Femur (tissue), 1 donor: ENCODE measurements at places on chromosomes 7 and 10.

DNA sequence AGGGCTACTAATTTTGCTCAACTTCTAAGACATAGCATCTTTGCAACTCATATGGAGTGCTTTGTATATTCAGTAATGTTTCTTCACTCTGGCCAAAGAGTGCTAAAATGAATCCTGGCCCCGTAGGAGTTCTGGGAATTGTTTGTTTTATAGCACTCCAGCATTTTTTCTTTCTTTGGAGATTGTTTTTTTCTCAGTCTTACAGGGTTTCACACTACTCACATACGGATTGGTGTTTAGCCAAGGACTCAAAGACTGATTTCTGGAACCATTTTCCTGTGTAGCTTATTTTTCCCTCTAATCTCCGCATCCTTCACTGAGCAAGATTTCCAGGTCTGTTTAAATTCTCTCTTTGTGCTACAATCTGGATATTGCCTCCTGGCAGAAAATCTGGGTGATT is 6.4 kb downstream of the TAS2R41 start:
- DNase-seq, result no peak

DNA sequence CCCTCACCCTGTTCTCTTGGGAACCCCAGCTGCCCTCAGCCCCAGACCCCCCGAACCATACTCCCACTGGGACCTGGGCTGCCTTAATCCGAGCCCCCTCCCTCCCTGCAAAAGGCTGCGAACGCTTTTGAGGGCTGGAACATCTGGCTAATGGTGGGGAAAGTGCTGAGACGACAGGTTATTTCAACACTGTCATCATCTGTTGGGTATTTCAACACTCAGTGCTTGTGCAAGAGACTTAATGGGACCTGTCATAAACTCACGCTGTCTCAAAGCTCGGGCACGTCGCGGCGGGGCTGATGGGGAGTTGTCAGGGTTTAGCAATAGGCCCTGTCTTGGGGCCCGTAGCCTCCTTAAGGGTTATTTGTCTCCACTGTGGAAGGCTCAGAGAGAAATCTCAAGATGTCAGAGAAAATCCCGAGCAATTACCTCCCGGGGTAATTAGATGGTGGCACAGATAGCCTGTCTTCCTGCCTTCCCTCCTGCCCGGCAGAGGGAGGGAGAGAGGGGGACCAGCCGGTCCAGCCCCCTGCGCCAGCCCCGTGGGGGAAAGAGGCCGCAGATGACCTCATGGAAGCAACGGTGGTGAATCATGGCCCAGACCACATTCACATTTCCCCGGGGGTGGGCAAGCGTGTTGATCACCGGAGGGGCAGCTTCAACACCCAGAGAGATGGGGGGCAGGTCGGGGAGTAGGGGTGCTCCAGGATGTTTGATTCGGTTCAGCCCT is 88.7 kb upstream of the MYL10 start:
- DNase-seq, result peak; percentile 72

GRCh38 chr7:2150445-2150815 is 82.3 kb downstream of the MAD1L1 start:
- no peak for DNase-seq

DNA sequence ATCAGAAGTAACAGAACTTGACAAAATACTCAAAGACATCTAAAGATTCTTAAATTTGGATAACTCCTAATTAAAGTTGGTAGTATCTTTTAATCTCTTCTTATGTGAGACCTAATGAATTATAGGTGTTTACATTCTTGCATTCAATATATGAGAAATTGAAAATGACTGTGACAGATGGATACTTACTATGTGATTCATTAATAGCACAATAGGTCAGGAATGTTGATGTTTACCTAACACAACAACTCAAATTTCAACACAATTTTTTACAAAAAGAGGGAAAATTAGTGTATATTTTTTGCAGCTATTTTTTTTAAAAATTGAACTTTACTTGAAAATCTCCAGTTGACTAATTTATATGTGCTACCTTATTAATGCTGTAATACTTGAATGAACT is 31.7 kb upstream of the MCU start:
- DNase-seq, result no peak

DNA sequence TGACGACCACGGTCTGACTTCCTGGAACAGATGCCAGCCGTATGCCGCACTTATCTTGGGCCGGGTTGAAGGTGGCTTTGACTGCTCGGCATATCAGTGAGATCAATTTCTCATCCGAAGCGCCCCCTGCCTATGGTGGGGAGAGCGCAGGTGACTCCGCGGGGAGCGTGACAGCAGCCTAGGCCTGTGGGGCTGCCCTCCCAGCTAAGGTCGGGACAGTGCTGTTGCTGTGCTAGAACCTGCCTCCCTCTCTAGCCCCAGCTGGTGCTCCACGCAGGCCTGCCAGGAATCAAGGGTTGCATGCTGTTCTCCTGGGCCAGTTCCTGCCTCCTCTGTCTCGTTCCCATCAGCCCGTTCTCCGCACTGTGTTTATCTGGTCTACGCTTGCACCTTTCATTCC is 49.8 kb downstream of the PODXL start:
- DNase-seq, result no peak

- DNase-seq, result no peak
These were observed 4.4 kb upstream of the SMIM30 start for GRCh38 chr7:113122744-113123143.

GRCh38 chr10:3785251-3785850 is 342 bp upstream of the KLF6 start:
- peak; percentile 100 for DNase-seq

DNA sequence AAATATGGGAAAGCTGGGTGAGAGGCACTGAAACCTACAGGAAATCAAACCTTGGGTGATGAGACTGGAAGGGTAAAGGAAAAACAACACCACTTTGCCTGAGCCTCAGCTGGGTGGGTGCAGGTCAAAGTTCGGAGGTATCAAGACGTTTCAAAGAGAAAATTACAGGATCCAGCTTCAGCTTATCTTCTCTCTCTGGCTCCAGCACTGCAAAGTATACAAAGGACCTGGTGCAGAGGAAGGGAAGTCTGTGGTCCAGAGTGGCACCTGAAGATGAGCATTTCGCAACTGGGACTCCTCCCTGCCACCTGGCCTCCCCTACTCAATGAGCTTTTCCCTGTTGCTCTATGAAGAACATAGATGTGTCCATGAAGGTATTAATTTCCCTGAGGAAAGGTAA is 6.4 kb upstream of the FXYD4 start:
- no peak for DNase-seq

- no peak for DNase-seq
These were observed 72.6 kb upstream of the PDLIM1 start for GRCh38 chr10:95363303-95363912.

- DNase-seq, result no peak
These were observed 78.8 kb downstream of the DNMBP start for GRCh38 chr10:99930731-99931550.

- no peak for DNase-seq
These were observed 49.1 kb downstream of the GRB10 start for GRCh38 chr7:50733552-50733951.

DNA sequence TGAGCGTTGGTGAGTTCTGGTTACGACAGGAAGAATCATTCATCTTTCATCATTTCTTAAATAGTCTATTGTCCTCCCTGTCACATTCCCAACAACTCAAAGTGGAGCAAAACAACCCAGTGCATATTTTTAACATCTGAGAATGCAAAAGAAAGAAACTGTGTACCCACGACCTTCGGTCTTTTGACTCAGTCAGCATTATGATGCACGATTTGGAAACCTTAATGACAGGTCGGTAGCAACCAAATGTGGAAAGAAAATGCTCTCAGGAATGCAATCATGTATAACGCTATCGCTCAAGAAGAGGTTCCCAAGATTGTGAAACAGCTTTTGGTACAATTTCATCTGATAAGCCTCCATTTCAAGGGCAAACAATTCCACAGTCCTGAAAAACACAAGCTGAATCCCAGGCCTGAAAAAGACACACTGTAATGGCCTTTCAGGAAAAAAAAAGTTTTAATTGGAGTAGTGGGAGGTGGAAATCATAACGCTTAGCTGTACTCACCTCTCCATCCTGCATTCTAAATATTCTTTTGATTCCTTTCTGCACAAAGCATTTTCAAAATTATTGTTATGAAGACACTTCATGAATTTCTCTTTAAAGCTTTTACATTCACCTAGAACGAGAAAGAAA is 2.6 kb downstream of the COX19 start:
- DNase-seq, result no peak

DNA sequence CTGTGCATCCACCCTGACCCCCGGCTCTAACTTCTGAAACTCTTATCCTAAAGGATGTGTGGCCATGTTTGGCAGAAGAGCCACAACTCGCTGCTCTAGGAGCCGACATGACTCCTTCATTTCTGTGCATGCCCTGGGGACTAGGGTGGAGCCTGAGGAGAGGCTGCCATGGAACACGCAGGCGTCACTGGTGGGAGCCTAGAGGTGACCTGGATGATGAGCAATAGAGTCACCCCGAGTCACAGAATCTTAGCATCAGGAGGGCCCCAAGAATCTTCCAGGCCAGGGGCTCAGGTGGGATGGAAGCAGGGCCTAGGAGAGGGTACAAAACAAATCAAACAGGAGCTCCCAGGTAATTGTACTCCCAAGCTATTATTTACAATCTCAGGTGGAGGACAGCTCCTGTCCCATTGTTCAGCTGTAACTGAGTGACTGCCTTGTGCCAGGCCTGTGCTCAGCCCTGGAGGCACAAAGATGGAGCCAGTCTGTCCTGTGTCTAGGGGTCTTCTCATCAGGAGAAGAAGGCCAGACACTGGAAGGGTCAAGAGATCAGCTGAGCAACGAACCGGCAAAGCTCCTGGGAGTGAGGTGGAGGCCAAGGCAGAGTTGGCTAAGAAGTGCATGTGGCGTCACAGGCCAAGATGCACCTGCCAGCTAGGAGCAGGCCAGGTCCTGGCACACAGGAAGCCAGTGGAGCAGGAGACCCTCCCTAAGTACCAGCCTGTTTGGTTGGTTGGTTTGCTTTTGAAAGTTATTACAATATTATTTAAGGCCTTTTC is 5.8 kb upstream of the ZNF22 start:
- no peak for DNase-seq

GRCh38 chr7:16849296-16850148 is 32.3 kb downstream of the AGR3 start:
- DNase-seq, result no peak

- peak; percentile 3 for DNase-seq
These were observed 16.0 kb upstream of the ZNF273 start for GRCh38 chr7:64886956-64887545.

GRCh38 chr7:76505168-76506080 is 4.9 kb upstream of the UPK3B start:
- DNase-seq, result peak; percentile 23

GRCh38 chr7:17274551-17275245 is 23.8 kb upstream of the AHR start:
- DNase-seq, result no peak

GRCh38 chr7:133724148-133724547 is 403.0 kb upstream of the LRGUK start:
- DNase-seq, result no peak

- peak; percentile 42 for DNase-seq
These were observed 32.7 kb downstream of the VWA2 start for GRCh38 chr10:114271779-114272167.

DNA sequence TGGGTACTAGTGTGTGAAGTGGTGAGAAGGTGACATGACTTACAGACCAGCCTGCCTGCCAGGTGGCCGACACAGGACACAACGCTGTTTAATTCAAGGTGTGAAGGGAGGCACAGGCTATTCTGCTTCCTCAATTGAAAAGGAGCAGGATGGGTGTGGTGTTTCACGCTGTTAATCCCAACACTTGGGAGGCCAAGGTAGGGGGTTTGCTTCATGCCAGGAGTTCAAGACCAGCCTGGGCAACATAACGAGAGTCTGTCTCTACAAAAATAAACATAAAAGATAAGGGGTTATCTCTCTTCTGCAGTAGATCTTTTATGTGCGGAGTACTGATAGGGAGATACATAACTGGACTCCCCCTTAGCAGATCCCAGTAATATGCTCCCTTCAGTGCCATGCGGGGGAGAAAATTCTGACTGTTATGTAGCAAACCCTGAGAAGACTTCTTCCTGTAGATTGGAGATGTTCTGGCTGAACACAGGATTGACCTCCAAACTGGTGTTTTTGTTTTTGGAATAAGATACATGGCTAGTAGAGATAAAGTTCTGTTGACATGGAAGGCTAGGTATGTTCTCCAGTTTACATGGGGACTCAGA is 63.2 kb downstream of the CCNY start:
- DNase-seq, result no peak
